ENCODE measurements at places on chromosomes 5 and 9.

- no peak for DNase-seq
These were observed 2.8 kb upstream of the UBAP1 start for GRCh38 chr9:34176089-34176488.

DNA sequence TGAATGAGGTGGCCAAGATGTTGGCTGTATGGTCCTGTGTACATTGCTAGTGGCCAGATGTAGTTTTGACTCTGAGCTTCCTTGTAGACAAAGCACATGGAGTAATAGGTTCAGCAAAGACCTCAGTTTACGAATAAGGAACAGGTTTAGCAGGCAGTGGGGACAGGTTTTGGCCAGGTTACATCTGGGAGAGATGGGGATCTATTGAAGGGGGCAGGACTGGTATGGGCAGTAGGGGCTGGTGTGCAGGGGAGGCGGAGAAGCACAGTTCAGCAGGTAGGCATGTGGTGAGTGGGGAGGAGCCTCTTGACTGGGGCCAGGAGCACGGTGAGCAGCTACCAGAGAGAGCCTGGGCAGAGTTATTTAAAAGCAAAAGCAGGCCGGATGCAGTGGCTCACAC lies 67.3 kb downstream of the PDZD2 start:
- no peak for DNase-seq

- no peak for DNase-seq
These were observed 25.0 kb downstream of the LPAR1 start for GRCh38 chr9:111013250-111013649.

DNA sequence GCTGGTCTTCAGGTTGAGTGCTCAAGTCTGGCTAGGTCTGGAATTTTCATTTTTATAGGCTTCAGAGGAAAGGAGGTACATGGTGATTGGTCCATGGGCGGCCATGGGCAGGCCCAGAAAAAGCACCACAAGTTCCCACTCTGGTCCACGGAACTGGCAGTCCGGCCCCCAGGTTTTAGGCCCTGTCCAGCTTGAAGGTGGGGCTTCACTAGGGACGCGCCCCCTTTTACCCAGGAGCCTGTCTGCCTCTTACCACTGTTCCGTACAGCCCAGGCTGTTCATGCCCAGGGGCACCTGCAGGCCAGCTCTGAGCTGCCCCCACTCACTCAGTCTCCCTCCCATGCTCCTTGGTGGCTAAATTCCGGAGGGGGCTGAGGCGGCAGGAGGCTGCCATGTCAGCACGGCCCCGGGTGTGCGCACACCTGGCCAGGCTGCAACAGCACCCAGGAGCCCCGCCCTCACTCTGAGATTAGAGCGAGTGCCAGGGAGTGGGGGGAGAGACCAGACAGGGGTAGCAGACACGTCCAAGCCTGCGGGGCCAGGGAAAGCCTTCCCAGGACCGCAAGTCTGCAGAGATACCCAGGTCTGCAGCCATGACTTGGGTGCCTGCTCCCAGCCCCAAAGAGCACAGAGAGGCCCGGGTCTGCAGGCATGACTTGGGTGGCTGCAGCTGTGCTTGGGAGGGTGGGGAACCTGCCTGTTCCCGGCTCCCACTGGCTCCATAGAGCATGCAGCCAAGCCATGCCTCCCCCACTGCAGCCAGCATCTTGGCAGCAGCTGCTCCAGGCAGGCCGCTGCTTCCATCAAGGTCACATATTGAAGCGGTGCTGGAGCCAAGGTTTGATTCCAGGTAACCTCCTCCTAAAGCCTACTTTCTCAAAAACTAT lies 390.2 kb upstream of the SGCD start:
- no peak for DNase-seq

GRCh38 chr9:86772635-86772993 lies 174.7 kb downstream of the GAS1 start:
- DNase-seq, result no peak

DNA sequence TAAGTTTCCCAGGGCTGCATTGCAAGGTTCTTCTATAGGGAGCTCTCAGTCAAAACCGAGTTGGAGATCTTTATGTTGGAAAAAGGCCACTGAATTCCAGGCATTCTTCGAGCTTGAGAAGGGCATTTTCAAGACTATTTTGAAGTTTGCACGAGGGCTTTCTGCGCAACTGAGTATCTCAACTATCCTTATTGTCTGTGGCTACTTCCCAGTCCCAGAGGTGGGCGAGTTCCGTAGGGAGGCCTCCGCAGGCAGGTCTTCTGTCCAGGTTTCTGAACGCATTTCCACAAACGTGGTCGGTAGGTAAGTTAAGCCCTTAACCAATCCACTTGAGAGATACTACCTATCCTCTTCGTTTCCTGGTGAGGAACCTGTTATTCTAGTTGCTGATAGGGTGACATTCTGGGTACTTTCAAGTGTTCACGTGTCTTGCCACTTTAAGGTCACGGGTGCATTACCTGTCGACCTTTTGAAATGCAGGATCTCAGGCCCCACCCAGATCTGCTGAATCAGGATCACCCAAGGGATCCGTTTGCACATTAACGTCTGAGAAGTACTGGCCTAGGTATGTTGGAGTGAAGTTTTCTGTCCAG lies 51.4 kb upstream of the TJP2 start:
- DNase-seq, result no peak
